ELF-1 (cell line): ENCODE measurements at places on chromosomes 4 and X.
A peak's percentile ranks its signal among the peaks of the same experiment; 100 is the strongest.

- peak; percentile 44 for DNase-seq
These were observed 3.0 kb upstream of the MAB21L2 start for GRCh38 chr4:150578745-150579501.

GRCh38 chr4:119233750-119234149 lies 21.2 kb downstream of the USP53 start:
- DNase-seq = no peak

DNA sequence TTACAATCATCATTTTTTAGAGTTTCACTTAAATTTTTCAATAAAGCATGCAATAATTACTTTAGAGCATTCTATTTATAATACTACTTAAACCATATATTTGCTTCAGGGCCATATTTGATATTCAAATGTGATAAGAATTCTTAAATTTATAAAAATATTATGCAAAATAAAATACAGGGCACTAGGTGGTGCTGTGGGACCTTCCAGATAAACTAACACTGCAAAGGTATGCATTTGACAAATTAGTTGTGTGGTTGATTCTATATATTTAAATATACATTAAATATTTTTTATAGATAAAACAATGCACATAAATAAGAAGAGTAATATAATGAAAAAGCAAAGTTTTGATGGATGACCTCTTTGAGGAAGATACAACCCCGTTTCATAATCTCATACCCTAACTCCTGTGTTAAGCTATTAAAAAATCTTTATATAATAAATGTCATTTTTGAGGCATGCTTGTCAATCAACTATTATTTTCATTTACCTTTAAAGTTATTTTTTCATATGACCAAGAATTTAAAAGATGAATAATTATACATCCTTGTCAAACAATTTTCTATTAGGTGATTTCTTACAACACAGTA lies 128.4 kb downstream of the REELD1 start:
- DNase-seq = no peak

DNA sequence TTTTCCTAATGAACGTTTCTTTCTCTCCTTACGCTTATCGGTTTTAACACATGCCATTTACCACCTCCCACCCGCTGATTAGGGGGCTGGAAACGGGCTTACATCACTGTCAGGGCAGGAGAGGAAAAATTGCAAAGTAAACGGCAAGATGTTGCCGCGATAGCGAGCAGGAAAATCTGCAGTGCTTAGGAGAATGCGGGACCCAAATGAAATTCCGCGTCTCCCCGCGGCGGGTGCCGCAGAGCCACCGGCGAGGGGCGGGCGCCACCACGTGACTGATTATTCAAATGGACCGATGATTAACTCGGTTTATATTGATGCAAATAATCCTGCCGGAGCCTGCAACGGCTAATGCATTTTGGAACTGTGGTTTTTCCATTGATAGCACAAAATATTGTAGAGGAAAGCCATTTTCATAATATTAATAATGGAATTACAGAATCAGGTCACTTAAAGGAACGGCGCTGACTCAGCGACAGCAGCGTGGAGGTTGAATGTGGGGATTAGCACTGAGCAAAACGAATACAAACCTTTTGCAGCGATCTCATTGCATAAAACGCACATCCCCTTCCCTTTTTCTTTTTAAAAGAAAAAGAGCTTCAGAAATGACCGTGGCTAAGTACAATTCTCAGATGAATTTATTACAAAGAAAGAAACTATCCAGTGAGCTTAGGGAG lies 224.2 kb downstream of the STIM2 start:
- DNase-seq = peak; percentile 59

GRCh38 chr4:116343809-116344208 lies 741.6 kb downstream of the TRAM1L1 start:
- no peak for DNase-seq

GRCh38 chrX:69374569-69374968 lies 129.6 kb upstream of the NALF2 start:
- no peak for DNase-seq

DNA sequence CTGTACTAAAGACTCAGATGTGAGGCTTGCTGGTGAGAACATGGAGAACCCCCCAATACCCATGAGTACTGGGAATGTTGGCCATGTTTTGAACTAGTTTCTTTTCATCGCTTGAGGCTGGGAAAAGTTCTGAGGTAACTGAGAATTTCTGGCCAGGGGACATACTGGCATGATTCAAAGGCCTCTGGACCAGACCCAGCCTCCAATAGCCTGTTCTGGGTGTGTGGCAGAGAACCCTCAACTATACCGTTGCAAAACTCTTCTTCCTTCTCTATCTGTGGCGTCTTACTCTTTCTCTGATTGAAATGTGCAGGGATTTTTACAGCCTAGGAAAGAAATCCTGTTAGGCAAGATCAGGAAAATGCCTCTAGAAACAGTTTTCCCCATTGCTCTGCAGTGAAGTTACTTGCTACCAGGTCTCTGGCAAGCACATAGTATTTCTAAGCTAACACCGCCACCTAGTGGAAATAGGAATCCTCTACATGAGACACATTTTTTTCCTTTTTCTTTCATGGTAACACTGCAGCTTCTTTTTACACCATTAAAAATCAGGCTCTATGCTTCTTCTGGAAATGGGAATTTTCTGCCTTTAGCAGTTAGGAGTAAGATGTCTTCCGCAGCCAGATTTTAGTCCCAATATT lies 170.7 kb upstream of the ZCCHC13 start:
- peak; percentile 71 for DNase-seq

DNA sequence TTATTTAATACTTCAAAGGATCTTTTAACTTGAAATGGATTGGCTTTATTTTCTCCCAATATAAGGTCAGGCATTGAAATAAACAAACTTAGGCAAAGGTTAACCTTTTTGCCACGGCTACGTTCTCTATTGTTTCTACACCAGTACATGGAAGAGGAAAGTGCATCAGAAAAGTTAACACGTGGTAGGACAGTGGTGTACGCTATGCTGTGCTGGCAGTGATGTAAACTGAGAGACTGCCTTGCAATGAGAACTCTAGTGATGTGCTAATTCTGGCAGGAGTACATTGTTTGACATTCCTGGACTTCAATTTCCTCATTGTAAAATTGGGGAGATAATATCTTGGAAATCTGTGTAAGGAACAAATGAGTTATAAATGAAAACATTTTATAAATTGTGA lies 208.2 kb downstream of the TMA16 start:
- no peak for DNase-seq

GRCh38 chr4:141620715-141621114 lies 15.7 kb upstream of the IL15 start:
- no peak for DNase-seq

- DNase-seq = no peak
These were observed 68.9 kb upstream of the PPARGC1A start for GRCh38 chr4:23958749-23959148.

- DNase-seq = no peak
These were observed 16.3 kb upstream of the DDX3X start for GRCh38 chrX:41317477-41318208.

GRCh38 chr4:1728061-1728980 lies 7.0 kb downstream of the TACC3 start:
- DNase-seq = no peak

DNA sequence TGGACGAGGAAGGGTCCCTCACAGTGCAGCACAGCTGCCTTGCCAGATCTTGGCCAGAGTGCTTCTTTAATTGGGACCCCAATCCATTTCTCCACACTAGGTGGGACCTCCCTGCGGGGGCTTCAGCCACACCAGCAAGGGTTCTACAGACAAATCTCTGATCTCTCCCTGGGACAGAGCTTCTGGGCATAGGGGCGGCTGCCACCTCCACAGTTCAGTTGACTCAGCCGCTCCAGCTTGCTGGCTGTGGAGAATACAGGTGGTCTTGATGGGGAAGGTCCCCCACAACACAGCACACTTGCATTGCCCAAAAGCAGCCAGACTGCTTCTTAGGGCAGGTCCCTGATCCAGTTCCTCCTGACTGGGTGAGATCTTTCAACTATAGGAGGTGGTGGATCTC lies 199.6 kb downstream of the EDA start:
- no peak for DNase-seq

DNA sequence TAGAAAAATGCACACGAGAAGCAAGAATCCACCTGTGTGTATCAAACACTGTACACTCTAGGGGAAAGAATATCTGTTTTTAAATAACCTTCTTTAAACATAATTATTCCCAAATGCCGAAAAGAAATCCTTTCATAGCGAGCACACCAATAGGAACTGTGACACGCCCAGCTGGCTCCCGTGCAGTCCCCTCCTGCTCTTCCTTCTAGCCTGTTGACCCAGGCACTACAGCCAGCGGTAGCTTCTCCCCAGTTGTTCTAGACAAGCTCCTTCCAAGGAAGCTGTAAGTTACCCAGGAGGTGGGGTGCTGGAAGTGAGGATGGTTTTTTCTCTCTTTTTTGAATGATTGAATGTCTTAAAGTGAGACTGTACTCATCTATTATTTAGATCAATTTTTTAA lies 19.5 kb upstream of the NOCT start:
- no peak for DNase-seq

GRCh38 chrX:14865201-14865600 lies 7.7 kb downstream of the FANCB start:
- no peak for DNase-seq

DNA sequence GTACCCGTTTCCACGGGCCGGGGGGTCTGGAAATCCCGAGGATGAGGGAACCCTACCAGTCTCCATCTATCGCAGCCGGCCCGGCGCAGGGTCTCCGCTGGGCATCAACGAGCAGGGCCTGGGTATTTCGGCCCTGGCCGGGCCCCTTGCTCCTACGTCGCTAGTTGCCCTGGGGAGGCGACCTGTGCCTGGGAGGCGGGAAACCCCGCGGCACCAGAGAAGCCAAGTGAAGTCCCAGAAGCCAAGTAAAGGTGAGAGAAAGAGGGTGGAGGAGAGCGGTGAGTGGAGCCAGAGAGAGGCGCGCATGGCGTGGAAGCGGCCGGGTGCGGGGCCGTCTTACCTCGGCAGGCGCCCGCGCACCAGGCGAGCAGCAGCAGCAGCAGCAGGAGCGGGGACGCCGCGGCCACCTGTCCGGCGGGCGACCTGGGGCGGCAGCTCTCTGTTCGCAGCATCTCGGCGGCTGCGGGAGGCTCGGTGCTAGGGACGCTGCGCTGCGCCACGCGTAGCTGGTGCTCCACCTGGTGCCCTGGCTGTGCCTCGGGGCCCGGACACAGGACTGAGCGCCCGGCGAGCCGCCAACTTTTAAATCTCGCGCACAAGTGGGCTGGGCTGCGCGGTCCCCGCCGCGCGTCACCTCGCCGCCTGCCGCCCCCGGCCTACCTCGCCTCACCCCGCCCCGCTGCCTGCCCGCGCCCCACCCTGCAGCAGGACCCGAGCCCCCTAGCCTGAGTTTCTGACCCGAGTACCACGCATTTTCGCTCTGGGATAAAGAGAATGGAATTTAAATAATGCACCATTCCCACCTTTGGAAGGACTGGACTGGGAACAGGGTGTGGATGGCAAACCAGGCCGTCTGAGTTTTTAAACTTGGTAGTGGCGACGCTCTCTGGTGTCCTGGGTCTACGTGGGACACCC lies at the start of gene NMU:
Gene NMU, minus strand, starts transcription at position 558 of the 915 bp plus-strand sequence. Its CDS starts 106 bp downstream, at position 452.
- peak; percentile 65 for DNase-seq

- peak; percentile 81 for DNase-seq
These were observed at the start of gene LPAR4 for GRCh38 chrX:78747489-78747888. LPAR4 (plus strand) TSS chrX:78747720; CDS start chrX:78754870, 7,150 bp downstream.

DNA sequence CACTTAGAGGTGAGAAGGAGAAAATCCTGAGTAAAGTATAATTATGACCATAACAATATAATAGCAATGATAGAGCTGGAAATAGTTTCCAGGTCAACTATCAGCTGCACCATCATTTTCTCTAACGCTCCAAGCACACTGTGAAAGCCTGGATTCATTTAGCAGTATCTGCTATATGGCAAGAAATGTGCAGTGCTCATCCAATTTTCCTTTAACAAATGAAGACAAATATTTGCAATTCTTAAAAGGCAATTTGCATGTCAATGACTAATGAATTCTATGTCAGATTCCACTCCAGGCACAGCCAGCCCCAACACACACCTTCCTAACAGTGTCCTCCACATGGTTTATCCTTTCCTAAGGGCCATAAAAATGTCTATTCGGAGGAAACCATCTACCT lies 12.7 kb downstream of the PRSS12 start:
- no peak for DNase-seq

- DNase-seq = no peak
These were observed 136.5 kb downstream of the RNF150 start for GRCh38 chr4:140996766-140997165.

- no peak for DNase-seq
These were observed 26.7 kb downstream of the BCLAF3 start for GRCh38 chrX:19964017-19964710.

DNA sequence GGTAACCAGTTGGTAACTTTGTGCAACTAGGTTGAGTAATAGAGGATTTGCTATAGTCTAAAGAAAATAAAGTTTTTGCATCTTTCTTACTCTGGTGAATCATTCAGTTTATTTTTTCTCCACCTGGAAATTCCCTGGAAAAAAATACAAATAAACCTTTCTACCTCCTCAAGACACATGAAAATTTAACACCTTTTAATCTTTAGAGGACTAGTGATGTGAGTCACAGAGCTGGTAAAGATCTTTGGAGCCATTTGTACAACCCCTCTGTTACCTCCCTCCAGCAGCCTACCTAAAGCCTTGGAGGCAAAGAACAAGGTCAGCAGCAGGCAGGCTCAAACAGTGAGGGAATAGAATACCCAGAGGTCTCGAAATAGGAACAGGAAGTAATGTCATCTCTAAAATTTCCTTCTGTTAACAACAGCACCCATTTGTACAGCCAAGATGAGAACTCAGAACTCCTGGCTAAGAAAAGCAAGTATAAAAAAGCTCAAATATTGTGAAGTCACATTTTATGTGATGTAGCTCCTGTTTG lies 10.2 kb upstream of the MAOB start:
- no peak for DNase-seq

GRCh38 chr4:70691661-70692060 lies 3.3 kb downstream of the UTP3 start:
- no peak for DNase-seq

- no peak for DNase-seq
These were observed 392.6 kb downstream of the IL1RAPL1 start for GRCh38 chrX:28979877-28980276.

DNA sequence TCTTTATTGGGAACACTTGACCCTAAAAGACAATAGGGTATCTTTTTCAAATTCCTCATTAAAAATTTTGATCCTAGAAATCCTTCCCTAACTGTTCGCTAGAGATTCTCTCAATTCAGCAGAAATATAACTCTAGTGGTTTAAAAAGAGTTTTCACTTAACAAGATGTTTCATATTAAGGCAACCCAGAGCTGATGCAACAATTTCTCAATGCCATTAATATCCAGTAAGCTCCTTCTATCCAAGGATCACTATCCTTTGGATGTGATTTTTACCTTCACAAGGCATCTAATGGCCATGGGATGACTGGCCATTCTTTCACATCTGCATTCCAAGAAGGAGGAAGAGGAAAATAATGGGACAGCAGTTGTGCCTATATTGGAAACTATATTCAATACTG lies 183.4 kb downstream of the ANKRD50 start:
- DNase-seq = no peak

GRCh38 chr4:7296661-7297335 lies 104.5 kb downstream of the SORCS2 start:
- no peak for DNase-seq

DNA sequence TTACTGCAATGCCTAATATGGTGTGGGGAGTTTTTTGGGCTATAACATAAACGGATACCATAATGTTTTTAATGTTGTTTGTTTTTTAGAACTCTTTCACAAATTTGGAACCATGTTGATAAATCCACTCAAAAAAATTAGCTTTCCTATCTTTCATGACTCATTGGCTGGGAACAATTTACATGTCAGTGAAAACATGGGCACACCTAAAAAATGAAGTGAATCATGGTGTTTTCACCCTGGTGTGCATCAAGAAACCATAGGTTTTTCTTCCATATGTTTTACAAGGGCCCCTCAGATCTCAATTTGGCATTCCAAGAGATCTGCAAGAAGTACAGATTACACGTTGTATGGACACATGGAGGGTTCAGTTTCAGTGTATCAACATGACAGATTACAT lies 207.1 kb downstream of the NWD2 start:
- no peak for DNase-seq
